ENCODE measurements at places on chromosomes 11 and 22. TPM values are rescaled to one million over a fixed set of nuclear protein-coding genes. Genes with fewer than 3 reads are reported as not detected.

DNA sequence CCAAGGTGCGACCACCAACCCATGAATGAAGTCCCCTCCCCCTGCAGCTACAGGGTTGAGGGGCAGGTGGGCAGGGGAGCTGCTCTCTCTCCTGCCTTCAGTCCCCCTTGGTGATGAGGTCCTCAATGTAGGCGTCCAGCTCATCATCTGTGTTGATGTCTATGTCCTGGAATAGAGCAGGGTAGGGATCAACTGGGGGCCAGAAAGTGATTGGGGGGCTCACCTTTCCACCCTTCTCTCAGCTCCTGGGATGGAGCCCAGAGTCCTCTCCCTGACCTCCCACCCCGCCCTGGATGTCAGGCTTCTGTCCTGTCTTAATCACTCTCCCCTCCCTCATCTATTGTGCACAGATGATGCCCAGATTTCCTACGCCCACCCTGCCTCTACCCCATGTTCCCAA is 41.9 kb downstream of the MORC2 start:
- no peak for DNase-seq

DNA sequence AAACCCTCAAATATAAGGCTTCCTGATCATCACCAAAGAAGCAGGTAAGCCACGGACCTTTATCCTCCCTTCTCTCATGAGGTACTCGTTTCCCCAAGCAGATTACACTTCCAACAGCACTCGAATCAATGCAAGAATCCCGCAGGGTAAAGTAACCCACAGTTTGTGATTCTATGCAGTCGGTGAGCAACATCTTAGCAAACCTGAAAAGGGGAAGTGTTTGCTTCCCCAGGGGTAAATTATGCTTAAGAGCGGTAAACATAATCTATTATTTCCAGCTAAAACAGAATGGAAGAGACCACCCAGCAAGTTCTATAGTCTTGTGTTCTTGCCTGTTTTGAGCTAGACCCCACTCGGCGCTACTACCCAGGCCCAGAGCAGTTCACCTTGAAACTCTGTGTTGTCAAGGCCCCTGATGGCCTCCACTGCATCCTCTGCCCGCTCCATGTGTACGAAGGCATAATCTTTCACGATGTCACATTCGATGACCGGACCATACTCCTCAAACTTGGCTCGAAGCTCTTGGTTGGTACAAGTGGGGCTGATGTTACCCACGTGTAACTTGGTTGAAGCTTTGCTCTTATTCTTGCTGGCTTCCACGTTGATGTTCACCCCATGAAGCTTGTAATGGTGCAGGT is 1.3 kb downstream of the RBM4B start:
- DNase-seq: no peak

DNA sequence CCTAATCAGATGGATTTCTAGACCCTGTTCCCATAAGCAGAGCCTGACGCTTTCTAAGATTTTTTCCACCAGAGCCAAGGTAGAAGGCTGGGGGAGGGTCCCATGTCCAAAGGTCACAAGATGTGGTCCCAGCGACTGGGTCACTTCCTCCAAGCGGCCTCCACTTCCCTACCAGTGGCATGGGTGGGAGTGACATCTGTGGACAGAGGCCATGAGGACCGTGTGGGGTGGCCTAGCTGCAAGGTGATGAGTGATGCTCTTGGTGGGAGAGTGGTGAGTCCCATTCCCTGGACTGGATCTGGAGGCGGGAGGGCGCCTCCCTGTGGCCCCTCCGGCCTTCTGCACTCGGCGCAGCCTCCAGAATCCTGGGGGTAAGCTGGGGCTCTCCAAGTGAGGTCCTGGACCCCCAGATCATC is 32.4 kb upstream of the PRR5 start:
- no peak for DNase-seq

GGT5 gene
- 8.9 TPM for total RNA-seq

DNA sequence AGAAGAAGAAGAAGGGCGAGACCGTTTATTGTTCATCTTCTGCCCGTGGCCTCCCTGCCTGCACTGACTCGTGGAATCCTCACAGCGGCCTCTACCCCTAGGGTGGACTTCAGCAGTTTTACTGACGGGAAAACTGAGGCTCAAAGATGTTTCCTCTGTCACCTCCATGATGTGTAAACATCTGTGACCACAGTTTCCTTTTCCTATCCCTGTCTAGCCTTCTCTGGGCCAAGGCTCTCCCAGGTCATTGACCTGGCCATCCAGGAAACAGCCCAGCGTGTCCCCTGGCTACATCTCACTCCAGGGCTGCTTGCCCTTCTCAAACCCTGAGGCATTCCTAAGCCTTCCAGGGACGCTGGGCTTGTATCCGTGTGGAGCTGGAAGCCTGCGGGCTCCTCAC is 49.0 kb upstream of the GCAT start:
- DNase-seq: no peak

DNA sequence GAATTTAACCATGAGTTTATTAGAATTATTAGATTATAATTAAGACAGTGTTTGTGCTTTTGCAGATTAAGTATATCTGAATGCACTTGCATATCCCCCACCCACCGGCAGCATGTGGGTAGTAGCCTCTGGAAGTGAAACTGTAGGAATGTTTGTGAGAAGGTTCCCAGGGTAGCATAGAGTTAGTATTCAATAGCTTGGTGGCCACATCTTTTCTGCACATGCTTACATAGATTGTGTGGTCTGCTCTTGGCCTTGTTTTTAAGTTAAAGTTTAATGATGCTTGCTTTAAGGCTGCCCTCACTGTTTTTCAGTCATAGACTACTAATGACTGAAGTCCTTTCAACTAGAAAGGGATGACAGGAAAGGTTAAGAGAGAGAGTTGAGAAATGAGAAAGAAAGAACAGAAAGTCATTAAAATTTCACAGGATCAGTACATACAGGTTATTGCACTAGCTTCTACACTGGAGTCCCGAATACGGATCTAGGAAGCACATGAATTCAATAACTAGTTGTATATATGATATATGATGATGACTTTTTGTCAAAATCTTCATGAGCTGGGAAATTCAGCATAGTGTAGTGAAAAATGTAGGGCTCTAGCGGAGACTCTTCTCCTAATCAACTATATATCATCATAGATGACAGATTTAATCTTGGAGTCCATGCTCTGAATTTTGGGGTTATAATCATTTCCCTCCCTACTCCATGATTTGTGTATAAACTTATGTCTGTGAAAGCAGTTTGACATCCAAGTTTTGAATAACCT is 137.1 kb downstream of the ARHGAP42 start:
- no peak for DNase-seq

TNKS1BP1 gene
- 129 TPM for total RNA-seq

GRCh38 chr11:66467756-66468155 is 1.1 kb downstream of the PELI3 start:
- DNase-seq: no peak

All from Peyer's patch (tissue), 4 donors.